Esophagus muscularis mucosa (tissue), 4 donors: ENCODE measurements at places on chromosomes 16 and 17. TPM values are rescaled to one million over a fixed set of nuclear protein-coding genes. Genes with fewer than 3 reads are reported as not detected.
A peak's percentile ranks its signal among the peaks of the same experiment; 100 is the strongest.

The SCRN2 gene
- 9.6 TPM for total RNA-seq

DNA sequence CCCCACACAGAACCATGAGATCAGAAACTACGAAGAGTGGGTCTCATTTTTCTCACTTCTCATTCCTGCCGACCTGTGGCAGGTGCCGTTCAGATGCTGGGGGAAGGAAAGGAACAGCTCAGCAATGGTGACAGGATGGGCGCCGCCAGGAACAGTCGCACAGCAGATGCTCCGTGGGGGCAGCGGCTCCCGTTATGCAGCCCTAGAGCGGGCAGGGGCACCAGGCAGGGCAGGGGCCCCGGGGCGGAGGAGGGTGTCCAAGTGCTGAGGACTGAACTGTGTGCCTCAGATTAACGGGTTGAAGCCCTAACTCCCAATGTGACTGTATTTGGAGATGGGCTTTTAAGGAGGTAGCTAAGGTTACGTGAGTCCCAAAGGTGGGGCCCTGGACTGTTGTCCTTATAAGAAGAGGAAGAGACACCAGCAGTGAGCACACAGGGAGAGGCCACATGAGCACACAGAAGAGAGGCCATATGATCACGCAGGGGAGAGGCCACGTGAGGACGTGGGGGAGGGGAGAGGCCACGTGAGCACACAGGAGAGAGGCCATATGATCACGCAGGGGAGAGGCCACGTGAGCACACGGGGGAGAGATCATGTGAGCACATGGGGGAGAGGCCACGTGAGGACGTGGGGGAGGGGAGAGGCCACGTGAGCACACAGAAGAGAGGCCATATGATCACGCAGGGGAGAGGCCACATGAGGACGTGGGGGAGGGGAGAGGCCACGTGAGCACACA, 95.7 kb upstream of the METRNL start:
- DNase-seq, result peak; percentile 34

DNA sequence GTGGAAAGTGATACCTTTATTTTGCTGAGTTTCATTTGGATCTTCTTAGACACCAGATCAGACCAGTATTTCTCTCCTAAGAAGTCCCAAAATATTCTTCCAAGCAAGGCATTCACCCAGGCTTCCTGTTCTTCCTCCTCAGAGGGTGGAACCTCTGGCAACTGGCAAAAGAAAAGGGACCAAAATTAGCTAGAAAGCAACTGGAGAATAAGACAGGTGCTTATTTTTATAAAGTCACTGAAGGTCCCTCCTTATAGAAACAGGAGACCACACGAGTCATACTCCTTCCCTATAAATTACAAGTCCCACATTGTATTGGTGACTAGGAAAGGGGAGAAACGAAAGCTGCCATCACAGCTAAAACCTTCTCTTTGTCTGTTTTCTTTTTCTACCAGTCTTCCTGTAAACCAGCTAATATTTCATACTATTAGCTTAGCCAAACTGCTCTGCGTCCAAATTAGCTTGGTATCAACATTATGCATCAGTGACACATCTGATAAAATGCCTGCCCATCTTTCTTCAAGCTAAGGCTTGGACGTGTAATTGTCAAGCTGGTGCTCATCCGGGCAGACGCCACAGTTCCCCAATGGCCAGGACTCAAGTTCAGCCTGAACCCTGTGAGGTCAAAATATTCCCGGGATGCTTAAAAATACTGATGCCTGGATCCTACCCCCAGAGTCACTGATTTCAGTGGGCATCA, 47.5 kb upstream of the ERN1 start:
- no peak for DNase-seq

DNA sequence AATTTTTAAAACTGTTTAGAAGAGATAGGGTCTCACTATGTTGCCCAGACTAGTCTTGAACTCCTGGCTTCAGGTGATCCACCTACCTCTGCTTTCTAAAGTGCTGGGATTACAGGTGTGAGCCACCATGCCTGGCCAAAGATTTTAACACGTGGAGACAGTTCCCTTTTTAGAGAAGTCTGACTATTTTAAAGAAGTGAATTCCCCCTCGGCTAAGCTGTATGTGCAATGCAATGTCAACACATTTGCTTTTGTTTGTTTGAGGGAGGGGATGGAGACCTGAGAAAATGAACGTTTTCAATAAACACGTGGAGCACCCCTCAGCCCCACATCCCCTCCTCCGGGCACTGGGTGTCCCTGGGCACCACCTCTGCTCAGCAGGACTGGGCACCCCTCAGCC, 14.3 kb upstream of the RNPS1 start:
- no peak for DNase-seq

DNA sequence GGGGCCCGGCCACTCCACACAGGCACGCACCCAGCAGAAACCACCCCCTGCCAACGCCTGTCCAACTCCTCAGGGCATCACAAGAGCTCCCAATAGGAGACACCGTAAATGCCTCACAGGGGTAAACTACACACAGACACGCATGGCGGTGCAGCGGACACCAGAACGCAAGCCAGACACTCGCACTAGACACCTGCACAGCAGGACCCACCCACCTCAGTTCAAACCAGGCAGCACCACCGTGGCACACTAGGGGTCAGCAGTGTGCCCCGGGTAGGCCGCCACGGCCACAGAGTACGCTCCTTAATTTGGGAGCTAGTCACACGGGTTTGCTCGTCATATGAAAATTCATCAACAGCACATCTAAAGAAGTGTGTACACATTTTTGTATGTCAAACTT, 3.4 kb downstream of the SLC38A10 start:
- DNase-seq, result no peak
